ENCODE measurements at places on chromosomes 2 and 18.

DNA sequence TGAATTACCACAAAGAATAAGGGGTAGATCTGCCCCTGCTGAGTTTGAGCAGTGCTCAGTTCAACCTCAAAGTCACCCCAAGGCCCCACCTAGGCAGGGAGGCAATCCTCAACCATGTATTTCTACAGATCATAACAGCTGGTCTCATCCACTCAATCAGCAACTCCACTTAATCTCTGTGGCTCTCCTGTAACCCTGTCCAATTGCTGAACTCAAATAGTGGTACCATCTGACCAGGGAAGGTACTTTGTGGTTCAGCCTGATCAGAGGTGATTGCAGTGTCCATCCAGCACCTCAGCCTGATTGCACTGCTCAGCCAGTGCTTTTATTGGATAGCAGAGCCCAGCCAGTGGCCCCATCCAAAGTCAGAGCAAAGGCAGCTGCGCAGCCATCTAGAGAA, 91.0 kb upstream of the SLC4A10 start:
- no peak for DNase-seq

DNA sequence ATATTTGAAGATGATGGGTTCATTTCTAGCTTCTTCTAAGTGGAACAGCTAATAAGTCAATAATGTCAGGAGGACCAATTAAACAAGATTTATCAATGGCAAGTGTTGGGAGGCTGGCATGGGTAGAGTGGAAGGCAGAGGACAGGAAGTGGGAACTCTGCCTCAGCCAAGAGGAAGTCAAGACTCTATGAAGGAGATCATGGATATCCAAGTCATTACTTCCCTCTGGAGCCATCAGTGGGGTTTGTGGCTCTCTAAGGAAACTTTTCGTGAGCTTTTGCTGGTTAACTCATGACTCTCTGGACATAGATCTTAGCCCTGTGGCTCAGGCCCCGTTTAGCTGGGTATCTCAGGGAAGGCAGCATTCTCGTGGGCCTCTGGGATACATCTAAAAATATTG, 410.4 kb upstream of the ID2 start:
- no peak for DNase-seq

GRCh38 chr2:72293620-72294019, 146.0 kb upstream of the CYP26B1 start:
- no peak for DNase-seq

DNA sequence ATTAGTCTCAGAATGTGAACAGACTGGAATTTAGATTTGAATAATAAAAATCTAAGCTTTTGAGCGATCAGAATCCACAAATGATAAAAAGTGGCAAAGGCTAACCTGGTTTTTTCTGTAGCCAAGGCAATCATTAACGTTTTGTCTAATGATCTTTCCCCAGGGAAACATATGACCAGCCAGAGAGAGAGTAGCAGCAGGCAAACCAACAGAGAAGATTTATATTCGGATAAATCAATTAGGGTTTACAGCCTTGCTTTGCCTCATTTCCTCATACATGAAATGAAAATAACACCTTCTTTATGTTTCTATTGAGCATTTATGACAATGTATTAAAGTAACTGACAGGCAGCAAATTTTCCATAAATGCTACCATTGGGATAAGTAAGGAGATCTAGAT, 14.5 kb downstream of the TIA1 start:
- no peak for DNase-seq

DNA sequence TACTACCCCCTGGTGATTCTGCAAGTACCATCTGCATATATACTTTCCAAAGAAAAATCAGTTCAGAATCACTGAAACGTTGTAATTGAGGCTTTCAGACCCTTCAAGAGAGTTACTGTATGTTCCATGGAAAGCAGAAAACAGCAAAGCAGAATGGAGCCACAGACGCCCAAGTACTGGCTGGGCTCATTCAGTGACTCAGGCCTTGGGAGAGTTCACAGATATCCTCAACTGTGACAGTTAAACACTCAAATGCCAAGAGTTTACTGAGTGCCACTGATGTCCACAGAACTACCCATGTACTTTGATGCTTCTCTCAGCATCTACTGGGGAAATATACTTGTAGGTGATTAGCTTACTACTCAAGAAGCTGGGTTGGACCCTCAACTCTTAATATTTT, 303.4 kb downstream of the TCF4 start:
- DNase-seq: no peak

- no peak for DNase-seq
These were observed 870.6 kb downstream of the CBLN2 start for GRCh38 chr18:71673498-71673897.

DNA sequence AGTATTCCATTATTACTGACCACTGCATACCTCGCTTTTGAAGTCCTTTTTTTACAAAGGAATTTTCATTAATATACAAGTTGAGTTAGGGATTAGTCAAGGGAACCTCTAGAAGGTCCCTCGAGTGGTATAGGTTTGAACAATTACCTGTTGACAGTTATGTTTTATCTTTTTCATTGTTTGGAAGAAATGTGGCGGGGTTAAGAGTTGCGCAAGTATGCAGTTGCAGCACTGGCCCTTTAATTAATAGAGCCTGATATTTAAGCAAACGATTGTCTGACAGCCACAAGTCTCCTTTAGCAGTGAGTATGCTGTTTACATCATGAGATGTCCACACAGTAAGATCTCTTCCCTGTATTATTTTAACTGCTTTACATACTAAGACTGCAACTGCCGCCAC, 24.3 kb downstream of the KYNU start:
- no peak for DNase-seq

GRCh38 chr2:5617358-5617757, 74.8 kb upstream of the SOX11 start:
- DNase-seq: no peak

DNA sequence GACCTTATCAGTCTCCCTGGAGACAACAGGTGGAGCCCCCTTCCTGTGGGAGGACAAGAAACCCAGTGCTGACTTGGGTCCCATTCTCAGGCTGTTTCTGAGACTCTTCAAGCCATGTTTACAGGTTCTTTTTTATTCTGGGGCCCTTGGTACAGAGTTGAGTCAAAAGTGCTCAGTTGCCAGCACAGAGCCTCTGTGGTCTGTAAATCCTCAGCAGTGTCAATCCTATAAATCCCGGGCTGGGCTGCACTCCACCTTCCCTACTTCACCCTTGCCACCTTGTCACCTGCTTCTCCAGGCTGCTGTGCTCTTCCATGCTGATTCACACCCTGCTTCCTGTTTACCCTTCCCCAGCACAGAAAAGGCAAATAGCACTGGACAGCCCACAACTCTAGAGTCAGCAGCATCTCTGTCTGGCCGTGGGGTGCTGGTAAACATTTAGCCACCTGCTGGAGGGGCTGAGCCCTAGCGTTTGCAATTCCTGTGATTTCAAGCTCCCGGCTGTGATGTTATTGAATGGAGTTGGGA, 74.7 kb downstream of the TNFRSF11A start:
- no peak for DNase-seq

DNA sequence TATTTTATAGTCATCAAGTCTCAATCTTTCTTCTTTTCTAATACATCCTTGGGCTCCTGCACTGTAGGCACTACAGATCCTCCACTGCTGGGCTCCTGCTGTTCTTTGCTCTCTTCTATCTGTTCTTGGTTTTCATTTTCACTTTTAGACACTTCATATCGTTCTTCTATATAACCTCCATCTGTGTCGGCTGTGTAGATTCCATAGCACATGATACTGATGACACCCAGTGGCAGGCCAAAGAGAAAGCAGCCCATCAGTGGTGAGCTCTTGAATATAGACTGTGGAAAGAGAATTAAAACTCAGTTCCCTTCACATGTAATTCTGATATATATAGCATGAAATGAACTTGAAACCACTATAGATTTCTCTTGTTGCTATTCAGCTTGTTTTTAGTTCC, 38.0 kb downstream of the TMX3 start:
- DNase-seq: no peak

GRCh38 chr2:100000915-100001707, 141.3 kb downstream of the AFF3 start:
- no peak for DNase-seq
